ENCODE measurements at places on chromosomes 6 and 20. TPM values are rescaled to one million over a fixed set of nuclear protein-coding genes. Genes with fewer than 3 reads are reported as not detected.

- peak; percentile 57 for DNase-seq
Observed at GRCh38 chr6:132300323-132300949, 100.8 kb downstream of the MOXD1 start.

DNA sequence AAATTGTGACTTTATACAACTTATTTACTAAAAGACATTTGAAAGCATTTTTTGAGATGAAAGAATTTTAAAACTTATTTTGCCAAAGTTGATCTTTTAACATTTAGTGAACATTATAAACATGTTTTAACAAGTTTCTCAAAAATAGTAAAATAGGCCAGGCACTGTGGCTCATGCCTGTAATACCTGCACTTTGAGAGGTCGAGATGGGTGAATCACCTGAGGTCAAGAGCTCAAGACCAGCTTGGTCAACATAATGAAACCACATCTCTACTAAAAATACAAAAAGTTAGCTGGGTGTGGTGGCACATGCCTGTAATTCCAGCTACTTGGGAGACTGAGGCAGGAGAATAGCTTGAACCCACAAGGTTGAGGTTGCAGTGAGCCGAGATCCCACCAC, 78.6 kb downstream of the CLVS2 start:
- no peak for DNase-seq

GRCh38 chr20:33279261-33279910, 3.6 kb upstream of the BPIFB1 start:
- DNase-seq: no peak

DNA sequence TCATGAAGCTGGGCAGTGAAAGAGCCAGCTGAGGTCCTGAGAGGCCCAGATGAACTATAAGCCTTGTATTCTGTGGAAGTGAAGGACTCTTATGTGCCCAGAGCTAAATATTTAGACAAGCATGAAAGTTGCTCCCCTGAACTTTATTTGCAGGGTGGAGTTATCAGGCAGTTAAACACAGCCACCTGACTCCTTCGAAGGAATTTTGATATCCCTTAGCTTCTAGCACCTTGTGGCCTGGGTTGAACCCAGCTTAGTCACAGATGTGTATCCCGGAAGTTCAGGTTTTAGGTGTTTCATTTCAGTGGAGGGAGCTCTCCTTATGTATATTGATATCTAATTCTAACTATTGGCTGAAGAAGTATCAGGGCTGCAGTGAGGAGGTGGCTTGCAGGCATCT, 20.4 kb downstream of the NR2E1 start:
- no peak for DNase-seq

GRCh38 chr20:32474967-32475811, 109.9 kb downstream of the NOL4L start:
- DNase-seq: peak; percentile 96

DNA sequence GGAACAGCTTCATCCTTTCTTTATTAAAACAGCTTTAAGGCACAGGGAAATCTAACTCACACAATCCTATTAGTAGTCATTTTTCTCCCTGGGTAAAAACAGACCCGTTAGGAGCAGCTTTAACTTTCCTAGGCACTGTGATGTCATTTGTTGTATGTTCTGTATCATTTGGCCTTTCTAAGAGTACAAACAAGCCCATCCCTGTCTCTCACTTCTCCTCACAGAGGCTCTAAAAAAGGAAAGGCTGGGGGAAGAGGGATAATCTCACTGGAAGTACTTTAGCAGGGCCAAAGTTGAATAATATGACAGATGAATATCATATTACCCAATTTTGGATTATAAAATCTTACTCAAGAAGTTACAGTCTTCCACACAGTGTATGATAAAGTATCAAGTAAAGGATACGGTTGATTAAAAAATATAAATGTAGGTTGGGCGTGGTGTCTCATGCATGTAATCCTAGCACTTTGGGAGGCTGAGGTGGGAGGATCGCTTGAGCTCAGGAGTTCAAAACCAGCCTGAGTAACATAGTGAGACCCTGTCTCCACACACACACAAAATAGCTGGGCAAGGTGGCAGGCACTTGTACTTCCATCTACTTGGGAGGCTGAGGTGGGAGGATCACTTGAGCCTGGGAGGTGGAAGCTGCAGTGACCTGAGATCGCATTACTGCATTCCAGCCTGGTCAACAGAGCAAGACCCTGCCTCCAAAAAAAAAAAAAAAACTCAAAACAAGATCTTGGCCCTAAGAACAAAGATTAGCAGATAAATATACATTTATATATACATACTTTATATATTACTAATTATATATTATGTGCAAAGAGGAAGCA, 7.9 kb downstream of the NUDT3 start:
- DNase-seq: no peak

- DNase-seq: no peak
Observed at GRCh38 chr6:104728448-104728847, 131.3 kb downstream of the HACE1 start.

GRCh38 chr20:32667027-32667426, 6.7 kb downstream of the C20orf203 start:
- DNase-seq: no peak

GRCh38 chr6:163706500-163707087, 292.1 kb downstream of the QKI start:
- no peak for DNase-seq

DNA sequence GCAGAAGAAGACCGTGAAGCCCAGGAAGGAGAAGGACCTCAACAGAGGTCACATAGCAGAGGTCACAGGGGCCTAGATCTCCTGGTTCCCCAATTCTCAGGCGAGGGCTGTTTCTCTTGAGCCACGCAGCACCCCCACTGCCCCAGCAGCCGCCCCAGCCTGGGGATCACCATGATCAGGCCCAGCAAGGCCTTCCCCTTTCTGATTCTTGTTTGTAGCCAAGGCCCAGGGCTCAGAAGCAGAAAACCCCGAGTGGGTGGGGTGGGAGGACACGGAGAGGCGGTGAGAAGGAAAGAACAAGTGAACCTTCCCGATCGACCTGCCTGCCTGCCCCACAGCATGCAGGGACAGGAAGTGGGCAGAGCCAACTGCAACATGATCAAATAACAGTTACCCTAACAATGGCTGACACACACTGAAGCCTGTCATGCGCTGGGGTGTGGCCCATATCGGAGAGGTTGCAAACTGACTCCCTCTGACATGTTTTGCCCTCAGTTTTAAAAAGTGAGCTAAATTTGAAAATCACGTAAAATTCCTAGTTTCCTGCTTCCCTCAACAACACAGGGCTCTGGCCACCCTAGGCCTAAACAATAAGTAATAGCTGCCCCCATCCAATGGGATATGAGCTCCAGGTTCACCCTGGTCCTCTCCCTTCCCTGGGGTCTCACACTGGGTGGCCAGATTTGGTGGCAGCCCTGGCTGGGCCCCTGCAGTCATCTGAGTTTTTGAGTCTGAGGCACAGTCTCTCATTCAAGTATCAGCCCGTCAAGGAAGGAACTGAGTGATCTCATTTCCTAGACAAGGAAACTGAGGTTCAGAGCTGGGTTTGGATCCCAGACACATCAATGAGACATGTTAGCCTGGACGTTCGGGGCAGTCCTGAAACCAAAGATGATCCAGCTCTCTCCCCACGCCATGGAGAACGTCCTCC, 6.5 kb downstream of the PEDS1 start:
- DNase-seq: peak; percentile 17

DNA sequence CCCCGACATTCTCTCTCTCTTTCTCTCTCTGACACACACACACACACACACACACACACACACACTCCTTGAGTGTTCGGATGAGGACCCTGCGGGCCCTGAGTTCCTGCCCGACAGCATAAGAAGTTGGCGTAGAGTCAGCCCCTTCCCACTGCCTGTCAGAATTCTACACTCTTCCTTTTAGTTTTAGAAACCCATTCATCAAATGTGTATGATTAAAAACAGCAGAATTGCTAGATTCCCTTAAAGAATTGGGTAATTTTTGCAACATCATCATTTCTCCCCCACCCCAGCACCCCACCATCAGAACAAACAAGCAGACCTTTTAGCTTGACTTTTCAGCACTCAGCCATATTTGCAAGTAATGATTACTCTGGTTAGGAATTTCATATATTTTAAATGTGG, 322.8 kb downstream of the FARS2 start:
- peak; percentile 8 for DNase-seq

DNA sequence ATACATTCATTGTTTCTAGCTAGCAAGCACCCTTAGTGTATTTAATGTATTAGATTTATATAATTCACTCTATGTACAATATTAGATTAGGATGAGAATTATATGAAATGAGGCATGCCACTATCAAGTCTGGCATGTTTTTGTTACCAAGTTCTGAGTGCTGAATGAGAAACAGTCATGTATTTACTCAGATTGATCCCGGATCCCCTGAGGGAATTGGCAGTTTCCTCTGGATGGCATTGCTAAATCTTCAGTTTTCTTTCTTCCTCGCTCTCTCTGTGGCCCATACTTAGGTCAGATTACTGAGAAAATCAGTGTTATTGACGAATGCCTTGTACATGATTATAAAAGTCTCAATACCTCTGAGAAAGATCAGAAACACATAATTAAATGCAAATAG, 66.6 kb downstream of the CDKAL1 start:
- DNase-seq: no peak

DNA sequence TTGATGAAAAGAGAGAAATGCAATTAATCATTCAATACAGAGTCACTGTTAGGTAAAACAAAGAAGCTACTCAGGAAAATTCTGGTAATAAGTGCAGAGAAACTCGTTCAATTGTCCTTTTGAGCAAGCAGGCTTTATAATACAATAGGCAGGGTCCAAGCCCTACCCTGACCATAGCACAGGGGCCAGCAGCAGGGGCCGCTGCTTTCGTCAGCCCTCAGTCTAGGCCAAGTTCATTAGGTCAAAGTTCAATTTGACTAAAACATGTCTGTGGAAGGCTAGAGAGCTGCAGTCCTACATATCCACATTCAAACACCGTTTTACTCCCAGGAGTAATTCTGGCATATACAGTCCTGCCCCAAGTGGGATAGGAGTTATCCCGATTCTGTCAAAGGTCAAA, 94.6 kb downstream of the BCAS1 start:
- no peak for DNase-seq

GRCh38 chr6:47275640-47276039, 34.1 kb downstream of the TNFRSF21 start:
- no peak for DNase-seq

GRCh38 chr6:108958900-108959770, 110.9 kb downstream of the ARMC2 start:
- no peak for DNase-seq

GRCh38 chr20:34473262-34473883, 42.8 kb upstream of the DYNLRB1 start:
- DNase-seq: no peak

DNA sequence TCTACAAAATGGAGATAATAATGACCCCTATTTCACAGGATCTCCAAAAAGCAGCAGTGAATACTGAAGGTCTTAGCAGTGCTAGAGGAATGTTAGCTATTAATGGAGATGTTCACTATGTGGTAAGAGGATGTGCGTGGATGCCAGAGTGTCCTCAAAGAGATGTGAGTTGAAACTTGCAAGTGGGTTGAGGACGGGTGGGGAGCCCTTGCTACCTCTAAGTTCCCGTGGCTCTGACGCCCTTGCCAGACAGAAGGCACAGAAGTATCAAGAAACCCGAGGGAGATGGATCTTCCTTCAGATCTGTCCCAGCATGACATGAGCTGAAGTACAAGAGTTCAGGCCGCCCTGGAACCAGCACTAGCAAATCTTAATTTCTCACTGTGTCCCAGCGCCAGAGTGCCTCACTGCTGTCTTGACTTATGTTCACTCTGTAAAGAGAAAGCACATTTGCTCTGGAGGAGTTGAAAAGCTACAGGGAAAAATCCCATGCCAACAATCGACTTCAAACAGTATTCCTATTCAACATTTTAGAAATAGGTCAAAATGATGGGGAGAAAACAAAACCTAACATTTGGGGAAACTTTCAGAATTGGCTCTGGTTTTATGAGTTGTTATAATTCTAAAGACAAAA, 59.5 kb downstream of the FYN start:
- no peak for DNase-seq

The INSM1 gene
- not detected for total RNA-seq

The BTNL2 gene
- not detected for total RNA-seq

The WTAP gene
- total RNA-seq: 104 TPM

The BANF2 gene
- not detected for total RNA-seq

The SLC16A10 gene
- 8.5 TPM for total RNA-seq

The PACRG gene
- total RNA-seq: 2.7 TPM

The ATP6V1G2 gene
- 1.0 TPM for total RNA-seq

The SMPD2 gene
- 12.8 TPM for total RNA-seq

The LIN28B gene
- total RNA-seq: not detected

Data from left lung (tissue), 14 donors.